ENCODE measurements at places on chromosomes 12 and 14. TPM values are rescaled to one million over a fixed set of nuclear protein-coding genes. Genes with fewer than 3 reads are reported as not detected.

GRCh38 chr12:47943623-47944340 is 19.6 kb upstream of the TMEM106C start:
- H3K36me3 ChIP-seq, result no peaks in the 10 kb centered on the region
- peaks cover 2% of the 10 kb centered on the region for H3K4me1 ChIP-seq
- no peak overlapping the region for H3K27ac ChIP-seq
- H3K4me3 ChIP-seq, result no peak overlapping the region
- DNase-seq, result no peak
- no peaks in the 10 kb centered on the region for H3K27me3 ChIP-seq

DNA sequence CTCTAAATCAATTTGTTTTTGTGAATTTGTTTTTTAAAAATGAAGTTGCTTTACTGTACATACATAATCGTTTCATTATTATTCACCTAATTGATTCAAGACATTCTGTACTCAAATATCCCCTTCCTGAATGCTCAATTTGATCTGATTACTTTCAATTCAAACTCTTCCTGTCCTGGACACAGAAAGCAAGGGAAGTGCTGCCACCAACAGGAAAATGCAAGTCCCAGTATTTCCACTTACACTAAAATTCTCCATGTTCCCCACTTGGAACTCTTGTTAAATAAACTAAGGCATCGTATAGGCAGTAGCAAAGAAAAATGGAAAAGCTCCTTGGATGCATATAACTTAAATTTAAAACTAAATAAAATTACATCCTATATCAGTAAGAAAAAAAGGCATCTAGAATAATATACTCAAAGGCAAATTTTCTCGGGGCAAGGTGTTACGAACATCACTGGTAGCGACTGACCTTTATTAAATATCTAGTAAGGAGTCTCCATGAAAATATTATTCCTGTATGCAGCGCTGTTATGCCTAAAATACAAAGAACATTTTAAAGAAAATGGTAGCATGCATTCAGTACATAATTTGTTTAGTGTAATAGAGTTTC is 72.0 kb upstream of the DBX2 start:
- DNase-seq, result no peak
- no peaks in the 10 kb centered on the region for H3K36me3 ChIP-seq
- no peaks in the 10 kb centered on the region for H3K27me3 ChIP-seq
- H3K4me1 ChIP-seq, result no peaks in the 10 kb centered on the region
- H3K4me3 ChIP-seq, result no peak overlapping the region

DNA sequence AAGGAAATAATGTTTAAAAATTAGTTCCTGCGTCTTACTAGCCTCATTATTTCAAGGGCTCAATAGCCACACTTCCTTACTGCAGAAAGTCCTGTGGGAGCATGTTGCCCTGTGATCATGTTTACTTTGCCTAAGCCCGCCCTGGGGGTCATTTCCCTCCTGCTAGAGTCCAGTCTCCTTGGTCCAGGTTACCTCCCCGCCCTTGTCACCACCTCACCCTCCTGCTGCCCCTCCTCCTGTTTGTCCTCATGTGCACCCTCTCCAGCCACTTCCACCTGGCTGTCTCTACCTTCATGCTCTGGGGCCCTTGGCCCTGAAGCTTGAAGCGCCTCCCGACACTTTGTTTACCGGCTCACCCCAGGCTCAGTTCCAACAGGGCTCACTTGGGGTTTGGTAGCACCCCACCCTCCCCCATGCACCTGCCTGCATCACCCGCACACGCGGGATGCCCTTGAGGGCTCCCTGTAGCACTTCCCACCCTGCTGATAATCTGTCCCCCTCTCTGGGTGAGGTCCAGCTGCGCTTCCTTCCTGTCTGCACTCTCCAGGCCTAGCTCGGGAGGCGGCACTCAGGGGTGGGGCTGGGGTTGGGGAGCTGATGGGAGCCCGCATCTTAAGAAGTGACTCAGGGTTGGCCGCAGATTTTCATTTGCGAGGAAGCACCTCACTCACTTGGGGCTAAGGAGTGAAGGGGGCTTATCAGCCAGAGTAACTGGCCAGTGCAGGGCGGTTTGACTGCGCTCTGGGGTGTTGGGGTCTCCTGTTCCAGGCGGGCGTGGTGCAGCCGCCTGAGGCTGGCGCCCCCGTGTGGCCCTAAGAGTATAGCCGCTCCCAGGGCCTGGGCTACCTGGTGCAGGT is 40.1 kb downstream of the SMIM41 start:
- peak; percentile 91 for DNase-seq
- H3K4me3 ChIP-seq, result no peak overlapping the region
- H3K36me3 ChIP-seq, result no peaks in the 10 kb centered on the region
- H3K27ac ChIP-seq, result peak overlapping the region; percentile 68
- no peaks in the 10 kb centered on the region for H3K27me3 ChIP-seq
- H3K4me1 ChIP-seq, result peaks cover 38% of the 10 kb centered on the region

- no peak for DNase-seq
- no peak overlapping the region for H3K4me3 ChIP-seq
- H3K27me3 ChIP-seq, result no peaks in the 10 kb centered on the region
- no peaks in the 10 kb centered on the region for H3K36me3 ChIP-seq
- no peaks in the 10 kb centered on the region for H3K4me1 ChIP-seq
- H3K27ac ChIP-seq, result no peak overlapping the region
Measured at GRCh38 chr12:89597210-89597609, 71.4 kb upstream of the POC1B start.

DNA sequence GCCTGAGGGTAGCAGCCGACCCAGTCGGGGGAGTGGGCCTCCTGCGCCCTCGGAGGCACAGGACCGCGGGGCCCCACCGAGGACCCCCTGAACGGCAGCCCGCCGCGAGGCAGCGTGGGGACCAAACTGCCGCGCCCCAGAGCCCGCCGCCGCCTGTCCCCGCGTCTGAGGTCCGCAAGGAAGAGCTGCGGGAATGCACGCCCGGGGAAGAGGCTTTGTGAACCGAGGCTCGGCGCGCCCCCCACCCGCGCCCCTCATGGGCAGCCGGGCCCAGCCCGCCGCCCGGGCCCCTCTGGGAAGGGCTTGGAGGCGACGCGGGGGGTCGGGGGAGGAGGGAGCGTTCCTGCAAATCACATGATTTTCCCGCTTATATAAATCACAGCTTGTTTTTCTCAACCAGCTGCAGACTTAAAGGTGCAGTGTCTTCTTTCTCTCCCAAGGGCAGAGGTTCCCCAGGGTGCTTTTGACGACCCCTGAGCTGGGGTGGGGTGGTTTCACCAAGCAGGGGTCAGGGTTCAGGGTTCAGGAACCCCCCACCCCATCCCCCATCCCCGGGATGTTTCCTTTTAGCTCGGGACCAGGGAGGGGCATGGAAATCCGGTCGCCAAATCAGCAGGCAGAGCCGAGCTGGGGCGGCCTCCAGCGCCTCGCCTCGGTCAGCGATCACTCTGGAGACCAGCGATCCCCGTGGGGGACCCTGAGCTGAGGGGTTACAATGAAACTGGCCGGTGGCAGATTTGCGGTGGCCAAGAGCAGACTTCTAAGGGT is 44.7 kb upstream of the ATP23 start:
- peak; percentile 78 for DNase-seq
- H3K27me3 ChIP-seq, result no peaks in the 10 kb centered on the region
- no peaks in the 10 kb centered on the region for H3K4me1 ChIP-seq
- H3K4me3 ChIP-seq, result peak overlapping the region; percentile 57
- peak overlapping the region; percentile 83 for H3K27ac ChIP-seq

DNA sequence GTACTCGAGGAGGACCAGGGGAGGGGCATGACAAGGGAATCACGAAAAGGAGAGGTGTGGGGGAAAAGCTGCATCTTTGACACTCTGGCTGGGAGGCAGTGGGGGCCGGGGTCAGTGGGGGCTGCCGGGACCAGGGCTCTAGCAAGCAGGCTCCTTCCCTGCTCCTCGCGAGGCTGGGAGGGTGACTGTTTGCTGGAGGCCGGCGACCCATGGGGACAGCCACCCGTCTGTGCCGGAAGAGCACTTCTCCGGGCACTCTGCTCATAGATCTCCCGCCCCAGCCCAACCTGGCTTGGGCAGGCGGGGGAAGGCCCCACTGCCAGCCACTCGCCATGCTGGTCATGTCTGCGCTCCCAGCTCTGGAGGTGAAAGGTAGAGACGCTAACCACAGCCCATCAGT is 130.7 kb downstream of the RBM19 start:
- no peak for DNase-seq
- no peak overlapping the region for H3K4me3 ChIP-seq
- no peak overlapping the region for H3K27ac ChIP-seq
- H3K36me3 ChIP-seq, result no peaks in the 10 kb centered on the region
- H3K27me3 ChIP-seq, result no peaks in the 10 kb centered on the region
- no peaks in the 10 kb centered on the region for H3K4me1 ChIP-seq

- H3K27me3 ChIP-seq, result no peaks in the 10 kb centered on the region
- no peaks in the 10 kb centered on the region for H3K36me3 ChIP-seq
Measured at GRCh38 chr12:9829982-9830381, 2.7 kb downstream of the KLRF1 start.

- no peak overlapping the region for H3K4me3 ChIP-seq
- peak; percentile 54 for DNase-seq
Measured at GRCh38 chr14:42224053-42224888, 617.6 kb downstream of the LRFN5 start.

DNA sequence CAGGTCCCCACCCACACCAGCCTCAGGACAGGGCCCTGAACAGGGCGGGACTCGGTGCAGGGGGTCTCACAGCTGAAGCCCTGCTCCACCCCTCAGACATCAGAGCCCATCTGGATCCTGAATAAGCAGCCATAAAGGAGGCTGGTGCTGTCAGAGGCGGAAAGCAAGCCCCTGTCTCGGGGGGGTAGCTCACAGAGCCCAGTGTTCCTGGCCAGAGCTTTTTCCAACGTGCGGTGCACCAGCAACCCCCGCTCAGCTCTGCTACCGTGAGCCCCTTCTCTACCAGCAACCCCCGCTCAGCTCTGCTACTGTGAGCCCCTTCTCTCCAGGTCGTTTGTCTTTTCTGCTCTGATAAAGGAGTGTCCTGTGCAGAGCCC is 136.5 kb upstream of the SFSWAP start:
- no peak overlapping the region for H3K4me3 ChIP-seq
- no peak overlapping the region for H3K27ac ChIP-seq
- H3K4me1 ChIP-seq, result no peaks in the 10 kb centered on the region
- no peaks in the 10 kb centered on the region for H3K27me3 ChIP-seq

DNA sequence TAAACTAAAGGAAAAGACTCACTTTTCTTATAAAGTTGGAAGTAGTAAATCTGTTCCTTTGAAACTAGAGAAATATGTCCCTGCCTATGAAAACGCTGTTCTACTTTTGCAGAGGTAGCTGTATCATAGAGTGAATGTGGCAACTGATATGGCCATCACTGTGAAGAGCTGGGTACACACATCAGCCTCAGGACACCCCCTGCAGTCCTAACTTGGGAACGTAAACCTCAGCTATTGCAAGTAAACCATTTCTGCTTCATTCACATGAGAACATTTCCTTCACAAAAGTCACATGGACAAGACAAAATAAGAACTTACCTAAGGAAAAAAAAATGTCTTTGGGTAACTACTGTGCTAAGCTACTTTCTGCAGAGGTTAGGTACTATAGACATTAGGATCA is 233.3 kb upstream of the PPFIA2 start:
- H3K36me3 ChIP-seq, result no peaks in the 10 kb centered on the region
- no peaks in the 10 kb centered on the region for H3K4me1 ChIP-seq
- H3K27me3 ChIP-seq, result no peaks in the 10 kb centered on the region
- H3K27ac ChIP-seq, result no peak overlapping the region

GRCh38 chr14:103209506-103209905 is 86.2 kb downstream of the TNFAIP2 start:
- peak overlapping the region; percentile 51 for H3K4me3 ChIP-seq
- peaks cover 7% of the 10 kb centered on the region for H3K4me1 ChIP-seq
- H3K27ac ChIP-seq, result peak overlapping the region; percentile 94
- no peaks in the 10 kb centered on the region for H3K36me3 ChIP-seq

DNA sequence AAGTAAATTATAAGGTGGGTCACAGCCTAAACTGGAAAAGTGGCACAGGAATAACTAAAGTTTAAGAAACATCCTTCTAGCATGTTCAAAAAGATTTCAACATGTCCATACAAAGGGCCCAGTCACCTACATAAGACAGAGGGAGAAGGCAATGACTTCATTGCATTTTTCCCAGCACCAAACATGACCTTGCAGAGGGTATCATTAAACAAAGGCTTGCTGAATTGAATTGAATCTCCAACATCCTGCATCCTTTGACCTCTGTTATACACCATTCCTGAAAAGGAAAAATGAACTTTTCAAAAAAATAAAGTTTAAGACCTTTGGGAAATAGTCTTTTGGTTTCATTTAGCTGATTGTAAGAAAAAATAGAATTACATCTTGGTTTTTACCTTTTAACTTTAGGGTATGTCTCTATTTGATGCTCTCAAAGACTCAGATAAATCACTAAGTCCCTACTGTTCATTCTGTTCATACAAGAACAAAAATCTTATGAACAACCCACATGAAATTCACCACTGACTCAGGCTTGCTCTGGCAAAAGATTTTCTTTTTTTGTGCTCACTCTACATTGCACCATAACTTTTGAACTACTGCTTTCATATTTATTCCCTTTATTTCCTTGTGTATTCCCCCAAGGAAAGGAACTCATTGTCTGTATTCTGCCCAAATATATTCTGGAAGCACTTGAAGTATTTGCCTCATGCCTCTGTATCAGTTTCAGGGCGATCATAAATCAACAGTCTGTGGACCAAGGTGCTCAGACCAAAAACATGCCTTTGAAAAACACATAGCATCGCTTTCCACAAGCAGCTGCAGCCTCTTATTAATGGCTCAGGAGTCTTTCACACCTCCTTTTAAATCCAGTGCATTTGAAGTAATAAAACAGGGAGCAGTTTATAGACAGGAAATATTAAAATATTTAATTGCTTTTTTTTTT is 121.7 kb downstream of the DUSP6 start:
- H3K36me3 ChIP-seq, result no peaks in the 10 kb centered on the region
- no peak overlapping the region for H3K4me3 ChIP-seq
- H3K4me1 ChIP-seq, result no peaks in the 10 kb centered on the region
- H3K27me3 ChIP-seq, result no peaks in the 10 kb centered on the region
- no peak for DNase-seq
- no peak overlapping the region for H3K27ac ChIP-seq

DNA sequence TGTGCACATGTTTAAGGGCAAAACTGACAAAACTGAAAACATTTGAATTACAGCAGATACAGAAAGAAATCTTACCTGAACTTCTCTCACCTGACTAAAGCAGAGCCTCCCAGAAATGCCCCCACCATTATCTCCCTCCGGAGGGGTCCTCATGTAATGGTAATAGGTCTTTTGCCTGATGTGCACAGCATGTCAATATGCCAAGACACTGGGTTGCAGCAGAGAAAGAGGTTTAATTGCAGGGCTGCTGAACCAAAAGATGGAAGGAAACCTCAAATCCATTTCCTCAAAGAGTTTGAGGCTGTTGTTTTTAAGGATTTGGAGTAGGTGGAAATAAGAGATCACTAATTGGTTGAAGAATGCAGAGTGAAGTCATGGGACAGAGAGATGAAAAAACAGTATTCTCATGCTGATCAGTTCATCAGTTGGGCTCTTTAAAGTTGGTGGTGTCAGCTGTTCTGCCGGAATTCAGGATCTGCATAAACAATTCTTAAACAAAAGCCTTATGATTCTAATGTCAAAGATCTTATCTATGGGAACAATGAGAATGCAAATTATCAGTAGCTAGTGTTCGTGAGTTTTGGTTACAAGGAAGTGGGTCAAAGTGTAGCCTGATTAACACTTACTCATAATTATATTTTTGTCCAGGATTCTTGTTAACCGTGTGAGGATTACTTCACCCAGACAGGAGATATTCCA is 18.2 kb downstream of the ANG start:
- H3K36me3 ChIP-seq, result no peaks in the 10 kb centered on the region
- no peaks in the 10 kb centered on the region for H3K27me3 ChIP-seq
- H3K27ac ChIP-seq, result no peak overlapping the region
- no peaks in the 10 kb centered on the region for H3K4me1 ChIP-seq

The COL2A1 gene
- not detected for total RNA-seq

The BIN2 gene
- total RNA-seq, result 5.8 TPM

The PRH2 gene
- not detected for total RNA-seq

The RERG gene
- 1.7 TPM for total RNA-seq

The CLEC4D gene
- 0.09 TPM for total RNA-seq

Measured in right lobe of liver (tissue), 6 donors.